ENCODE measurements at places on chromosomes 4 and X. TPM values are rescaled to one million over a fixed set of nuclear protein-coding genes. Genes with fewer than 3 reads are reported as not detected.
A peak's percentile ranks its signal among the peaks of the same experiment; 100 is the strongest.

- H3K4me1 ChIP-seq = no peaks in the 10 kb centered on the region
- H3K27me3 ChIP-seq = no peaks in the 10 kb centered on the region
- no peak overlapping the region for H3K27ac ChIP-seq
- no peak overlapping the region for H3K4me3 ChIP-seq
- no peaks in the 10 kb centered on the region for H3K36me3 ChIP-seq
These were observed 3.1 kb downstream of the IL1RAPL1 start for GRCh38 chrX:28590396-28590795.

DNA sequence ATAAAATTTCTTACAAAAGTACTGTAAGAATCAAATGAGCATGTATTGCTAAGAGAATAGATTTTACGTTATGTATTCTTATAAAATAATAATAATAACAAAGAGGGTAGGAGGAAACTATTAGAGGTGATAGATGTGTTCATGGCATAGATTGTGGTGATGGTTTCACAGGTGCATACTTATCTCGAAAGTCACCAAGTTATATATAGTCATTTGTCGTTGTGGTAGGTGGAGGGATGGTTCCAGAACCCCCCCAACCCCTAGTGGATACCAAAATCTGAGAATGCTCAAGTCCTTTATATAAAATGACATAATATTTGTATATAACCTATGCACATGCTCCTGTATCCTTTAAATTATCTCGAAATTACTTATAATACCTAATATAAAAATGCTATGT, 36.7 kb upstream of the H2AZ1 start:
- DNase-seq = no peak
- no peak overlapping the region for H3K27ac ChIP-seq
- H3K4me1 ChIP-seq = peaks cover 4% of the 10 kb centered on the region
- H3K36me3 ChIP-seq = no peaks in the 10 kb centered on the region
- H3K4me3 ChIP-seq = no peak overlapping the region

GRCh38 chrX:38697461-38697860, 103.8 kb upstream of the MID1IP1 start:
- H3K27me3 ChIP-seq = no peaks in the 10 kb centered on the region
- H3K36me3 ChIP-seq = no peaks in the 10 kb centered on the region
- H3K27ac ChIP-seq = no peak overlapping the region
- H3K4me1 ChIP-seq = no peaks in the 10 kb centered on the region
- H3K4me3 ChIP-seq = no peak overlapping the region
- no peak for DNase-seq

The CXCL5 gene
- 0.77 TPM for total RNA-seq

DNA sequence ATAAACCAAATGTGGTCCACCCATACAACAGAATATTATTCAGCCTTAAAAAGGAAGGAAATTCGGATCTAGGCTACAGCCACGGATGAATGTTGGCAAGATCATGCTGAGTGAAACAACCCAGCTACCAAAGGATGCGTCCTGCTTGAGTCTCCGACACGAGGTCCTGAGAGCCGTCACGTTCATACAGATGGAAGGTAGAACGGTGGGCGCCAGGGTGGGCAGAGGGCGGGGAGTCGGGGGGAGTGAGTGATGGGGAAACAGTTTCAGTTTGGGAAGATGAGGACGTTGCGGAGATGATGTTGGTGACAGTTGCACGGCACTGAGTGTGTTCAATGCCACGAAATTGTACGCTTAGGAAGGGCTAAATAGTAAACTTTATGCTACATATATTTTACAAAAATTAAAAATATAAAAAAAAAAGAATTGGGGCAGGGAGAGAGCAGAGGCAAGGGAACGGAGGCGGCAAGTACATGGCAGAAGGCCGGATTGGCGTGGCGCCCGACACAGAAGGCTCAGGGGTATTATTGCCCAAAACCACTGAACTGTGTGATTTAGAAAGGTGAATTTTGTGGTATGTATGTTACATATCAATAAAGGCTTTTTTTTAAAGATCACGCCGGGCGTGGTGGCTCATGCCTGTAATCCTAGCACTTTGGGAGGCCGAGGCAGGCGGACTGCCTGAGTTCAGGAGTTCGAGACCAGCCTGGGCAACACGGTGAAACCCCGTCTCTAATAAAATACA, 14.8 kb upstream of the MXD4 start:
- DNase-seq = no peak
- no peak overlapping the region for H3K4me3 ChIP-seq
- no peaks in the 10 kb centered on the region for H3K4me1 ChIP-seq
- no peaks in the 10 kb centered on the region for H3K27me3 ChIP-seq
- no peak overlapping the region for H3K27ac ChIP-seq
- H3K36me3 ChIP-seq = no peaks in the 10 kb centered on the region

The GPR82 gene
- not detected for total RNA-seq

The ZNF157 gene
- total RNA-seq = 0.17 TPM

GRCh38 chr4:6984612-6985425, 58.4 kb upstream of the TADA2B start:
- peak overlapping the region; percentile 87 for H3K4me3 ChIP-seq
- no peaks in the 10 kb centered on the region for H3K36me3 ChIP-seq
- no peaks in the 10 kb centered on the region for H3K27me3 ChIP-seq
- no peak for DNase-seq
- H3K27ac ChIP-seq = no peak overlapping the region

DNA sequence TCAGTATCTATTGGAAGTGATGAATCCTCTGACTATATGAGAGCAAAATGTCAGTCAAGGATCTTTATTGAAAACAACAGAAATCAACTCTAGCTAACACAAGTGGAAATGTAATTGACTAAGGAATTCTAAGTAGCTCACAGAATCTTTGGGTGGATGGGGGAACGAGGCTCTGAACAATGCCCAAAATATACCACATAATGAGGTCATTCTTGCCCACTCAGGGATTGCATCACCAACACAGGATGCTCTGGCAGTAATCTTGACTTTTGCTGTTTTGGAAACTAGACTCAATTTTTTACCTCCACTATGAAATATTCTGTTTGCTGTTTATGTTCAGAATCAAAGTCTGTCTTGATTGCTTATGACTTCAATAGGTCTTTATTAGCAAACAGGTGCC, 127.4 kb upstream of the UNC5C start:
- H3K36me3 ChIP-seq = no peaks in the 10 kb centered on the region
- no peak overlapping the region for H3K27ac ChIP-seq
- H3K27me3 ChIP-seq = no peaks in the 10 kb centered on the region
- no peaks in the 10 kb centered on the region for H3K4me1 ChIP-seq
- H3K4me3 ChIP-seq = no peak overlapping the region

DNA sequence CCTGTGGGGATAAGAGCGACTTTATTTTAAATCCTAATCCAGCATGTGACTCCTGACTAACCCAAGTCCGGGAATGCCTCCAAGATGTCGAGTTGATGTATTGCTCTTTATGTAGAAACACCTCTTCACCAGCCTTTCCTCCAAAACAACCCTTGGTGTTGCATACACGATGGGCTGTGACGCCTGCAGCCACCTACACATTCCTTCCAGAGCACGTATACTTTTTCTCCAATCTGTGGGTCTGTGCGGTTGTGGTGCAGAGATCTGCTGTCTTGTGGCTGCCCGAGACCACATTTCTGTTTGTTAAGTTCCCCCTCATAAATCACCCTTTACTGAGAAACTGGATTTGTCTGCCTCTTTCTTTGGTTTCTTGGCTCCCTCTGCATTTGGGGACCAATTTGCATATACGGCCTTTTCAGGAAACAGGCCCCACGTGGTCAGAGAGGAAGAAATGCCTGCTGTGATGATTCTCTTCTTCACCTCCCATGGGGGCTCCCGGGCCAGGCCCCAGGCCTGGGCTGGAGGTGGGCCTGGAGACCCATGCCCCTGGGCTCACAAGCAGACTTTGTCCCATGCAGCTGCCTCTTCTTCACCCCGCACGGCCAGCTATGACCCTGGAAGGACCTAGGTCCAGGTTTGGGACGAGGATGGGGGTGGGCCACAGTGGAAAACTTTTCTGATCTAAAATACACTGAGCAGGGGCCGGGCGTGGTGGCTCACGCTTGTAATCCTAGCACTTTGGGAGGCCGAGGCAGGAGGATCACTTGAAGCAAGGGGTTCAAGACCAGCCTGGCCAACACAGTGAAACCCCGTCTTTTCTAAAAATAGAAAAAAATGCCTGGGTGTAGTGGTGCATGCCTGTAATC, 21.4 kb upstream of the AFAP1 start:
- H3K36me3 ChIP-seq = no peaks in the 10 kb centered on the region
- DNase-seq = peak; percentile 100
- H3K27ac ChIP-seq = peak overlapping the region; percentile 74
- H3K4me1 ChIP-seq = peaks cover 19% of the 10 kb centered on the region
- peaks cover 5% of the 10 kb centered on the region for H3K27me3 ChIP-seq

DNA sequence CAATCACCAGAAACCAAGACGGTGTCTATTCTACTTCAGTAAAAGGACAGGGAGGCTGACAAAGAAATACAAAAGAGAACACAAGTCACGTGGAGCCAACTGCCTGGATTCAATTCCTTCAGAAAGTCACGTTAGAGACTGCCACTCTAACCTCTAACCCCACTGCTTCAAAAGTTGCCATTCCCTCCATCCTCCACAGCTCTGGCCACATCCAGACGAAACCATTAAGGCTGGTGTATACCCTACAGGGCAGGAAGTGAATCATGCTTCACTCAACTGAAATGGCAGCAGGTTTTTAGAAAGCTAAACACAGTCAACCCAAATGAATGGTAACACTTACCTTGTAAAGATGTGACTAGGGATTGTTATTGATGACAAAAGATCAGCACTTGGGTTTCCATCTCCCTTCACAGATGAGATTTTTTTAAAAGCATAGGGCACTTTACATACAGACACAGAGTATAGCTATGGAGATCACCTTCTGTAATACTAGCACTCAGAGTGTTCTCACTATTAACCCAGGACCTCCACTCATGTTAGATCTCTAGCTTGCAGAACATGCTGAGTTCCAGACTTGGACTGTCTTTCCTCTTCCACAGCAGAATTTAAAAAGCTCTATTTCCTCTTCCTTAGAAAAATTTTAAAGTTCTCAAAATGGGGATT, 37.4 kb downstream of the MAML3 start:
- H3K4me3 ChIP-seq = no peak overlapping the region
- DNase-seq = no peak
- no peak overlapping the region for H3K27ac ChIP-seq
- H3K27me3 ChIP-seq = no peaks in the 10 kb centered on the region
- H3K4me1 ChIP-seq = peaks cover 9% of the 10 kb centered on the region

DNA sequence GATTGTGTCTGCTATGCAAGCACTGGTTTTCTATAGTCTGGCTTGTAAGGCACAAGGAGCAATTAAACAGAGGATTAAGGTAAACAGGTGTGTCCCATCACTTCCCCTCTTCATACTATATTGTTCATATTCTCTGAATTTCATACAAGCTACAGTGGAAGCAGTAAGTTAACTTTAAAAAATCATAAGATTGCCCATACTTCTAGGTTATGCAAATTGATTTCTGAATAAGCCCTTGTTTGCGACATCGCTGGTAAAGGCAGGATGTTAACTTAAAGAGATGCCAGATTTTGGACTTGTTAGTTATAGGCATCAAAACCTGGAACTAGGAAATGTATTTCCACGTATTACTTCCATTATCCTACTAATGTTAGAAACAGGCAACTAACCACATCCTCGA, 1.0 kb upstream of the TMEM131L start:
- no peaks in the 10 kb centered on the region for H3K36me3 ChIP-seq
- no peak overlapping the region for H3K27ac ChIP-seq
- H3K4me1 ChIP-seq = peaks cover 4% of the 10 kb centered on the region
- no peaks in the 10 kb centered on the region for H3K27me3 ChIP-seq
- peak overlapping the region; percentile 54 for H3K4me3 ChIP-seq

DNA sequence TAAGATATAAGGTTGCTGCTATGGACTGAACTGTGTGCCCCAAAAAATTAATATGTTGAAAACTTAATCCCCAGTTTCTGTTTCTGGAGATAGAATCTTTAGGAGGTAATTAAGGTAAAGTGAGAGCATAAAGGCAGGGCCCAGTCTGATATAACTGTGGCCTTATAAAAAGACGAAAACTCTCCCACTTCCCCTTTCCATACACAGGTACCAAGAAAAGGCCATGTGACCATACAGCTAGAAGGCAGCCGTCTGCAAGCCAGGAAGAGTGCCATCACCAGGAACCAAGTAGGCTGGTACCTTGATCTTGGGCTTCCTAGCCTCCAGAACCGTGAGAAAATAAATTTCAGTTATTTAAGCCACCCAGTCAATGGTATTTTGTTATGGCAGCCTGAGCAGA, 550.3 kb downstream of the SMARCA1 start:
- no peaks in the 10 kb centered on the region for H3K36me3 ChIP-seq
- H3K4me1 ChIP-seq = no peaks in the 10 kb centered on the region
- H3K27me3 ChIP-seq = no peaks in the 10 kb centered on the region
- no peak for DNase-seq

DNA sequence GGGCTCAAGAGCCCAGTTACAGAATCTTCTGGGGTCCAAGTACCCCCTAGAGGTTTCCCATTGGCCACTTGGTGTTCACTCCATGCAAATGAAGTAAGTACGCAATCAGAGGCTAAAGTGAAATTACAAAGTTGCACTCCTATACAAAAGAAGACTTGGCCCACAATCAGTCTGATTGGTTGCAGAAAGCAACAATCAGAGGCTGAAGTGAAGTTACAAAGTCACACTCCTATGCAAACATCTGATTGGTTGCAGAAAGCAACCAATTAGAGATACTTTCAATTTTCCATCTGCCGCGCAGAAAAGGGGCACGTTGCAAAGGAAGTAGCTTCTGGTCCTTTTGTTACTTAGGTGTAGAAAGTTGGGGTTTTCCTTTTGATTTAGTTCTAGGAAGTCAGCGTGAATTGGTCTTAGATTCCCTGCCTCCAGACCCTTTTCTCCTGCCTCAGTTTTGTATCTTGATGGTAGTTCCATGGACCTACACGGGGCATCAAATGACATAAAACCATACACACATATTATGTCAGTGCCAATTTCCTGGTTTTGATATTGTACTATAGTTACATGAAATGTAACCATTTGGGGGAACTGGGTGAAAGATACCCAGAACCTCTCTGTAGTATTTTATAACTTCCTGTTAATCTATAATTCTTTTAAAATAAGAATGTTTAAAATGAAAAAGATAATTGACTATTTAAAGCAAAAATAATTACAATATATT, 12.4 kb upstream of the PIN4 start:
- H3K4me1 ChIP-seq = no peaks in the 10 kb centered on the region
- H3K36me3 ChIP-seq = no peaks in the 10 kb centered on the region
- peak; percentile 8 for DNase-seq
- no peak overlapping the region for H3K4me3 ChIP-seq
- H3K27me3 ChIP-seq = no peaks in the 10 kb centered on the region

GRCh38 chr4:97998203-97998602, 145.1 kb downstream of the STPG2 start:
- no peaks in the 10 kb centered on the region for H3K36me3 ChIP-seq
- no peaks in the 10 kb centered on the region for H3K27me3 ChIP-seq

The TMEM31 gene
- total RNA-seq = not detected

GRCh38 chr4:38160487-38161207, 200.4 kb downstream of the PTTG2 start:
- peaks cover 20% of the 10 kb centered on the region for H3K4me1 ChIP-seq
- H3K27me3 ChIP-seq = no peaks in the 10 kb centered on the region
- no peak overlapping the region for H3K4me3 ChIP-seq
- peak overlapping the region; percentile 97 for H3K27ac ChIP-seq

Measured in fibroblast of lung (primary cell).